ENCODE measurements at places on chromosomes 7 and 10.

- DNase-seq, result no peak
Measured at GRCh38 chr10:31768467-31768866, 160.2 kb downstream of the ARHGAP12 start.

DNA sequence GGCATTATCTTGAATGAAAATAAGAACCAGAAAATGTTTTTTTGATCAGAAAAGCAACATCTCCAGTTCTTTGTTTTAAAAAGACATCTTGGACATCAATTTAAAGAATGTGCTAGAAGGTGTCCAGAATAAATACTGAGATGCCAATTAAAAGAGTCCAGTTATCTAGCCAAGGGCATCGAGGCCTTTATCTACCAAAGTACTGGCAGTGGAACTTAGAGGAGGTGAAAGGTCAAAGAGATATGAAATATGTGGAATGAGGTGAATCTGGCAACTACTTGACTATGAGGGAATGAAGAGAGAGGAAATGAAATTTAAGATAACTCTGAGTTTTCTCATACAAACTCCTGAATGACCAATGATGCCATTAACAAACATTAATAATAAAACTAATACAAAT is 154.3 kb upstream of the GNAI1 start:
- no peak for DNase-seq

GRCh38 chr10:90817128-90817889 is 40.5 kb downstream of the HTR7 start:
- no peak for DNase-seq

- DNase-seq, result peak; percentile 19
Measured at GRCh38 chr7:70344726-70345125, 746.5 kb downstream of the AUTS2 start.

GRCh38 chr10:26446258-26446657 is 8.1 kb downstream of the APBB1IP start:
- no peak for DNase-seq

DNA sequence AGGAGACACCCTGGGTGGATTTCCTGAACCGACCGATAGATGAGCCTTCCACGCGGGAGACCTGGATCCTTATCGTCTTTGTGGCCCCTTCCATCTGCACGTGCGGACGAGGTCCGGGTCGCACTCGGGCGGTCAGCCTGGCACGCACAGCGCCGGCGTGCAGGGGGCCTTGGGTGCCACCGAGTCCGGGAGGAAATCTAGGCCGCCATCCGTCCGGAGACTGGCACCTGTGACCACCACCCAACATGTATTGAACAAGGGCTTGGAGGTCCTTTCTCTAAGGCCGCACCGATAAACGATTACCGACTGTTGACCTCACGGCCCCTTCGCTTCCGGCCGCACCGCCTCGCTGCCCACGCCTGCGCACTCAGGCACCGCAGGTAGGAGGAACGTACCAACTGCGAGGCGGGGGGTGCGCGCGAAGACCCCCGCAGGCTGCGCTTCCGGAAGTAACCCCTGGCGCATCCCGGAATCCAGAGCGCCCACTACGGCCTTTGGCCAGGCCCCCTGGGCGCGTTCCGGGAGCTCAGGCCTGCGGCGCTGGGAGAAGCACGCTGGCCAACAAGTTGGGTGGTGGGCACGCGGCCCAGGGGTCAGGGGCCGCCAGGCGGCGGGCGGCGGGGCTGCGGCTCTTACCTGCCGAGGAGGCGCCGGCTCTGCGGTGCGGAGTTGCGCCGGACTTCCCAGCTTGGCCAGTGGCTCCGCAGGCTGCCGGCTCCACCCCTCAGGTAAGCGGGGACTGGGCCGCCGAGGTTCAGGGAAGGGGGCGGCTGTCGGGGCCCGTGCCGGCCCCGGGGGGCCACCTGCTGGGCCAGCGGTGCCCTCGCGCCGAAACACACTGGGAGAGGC is at the start of the genes ACTR3C and LRRC61:
ACTR3C (minus strand) TSS at position 713 of the 849 bp plus-strand sequence. CDS start 28,249 bp downstream, outside the sequence.
LRRC61 (plus strand) TSS at position 523 of the 849 bp plus-strand sequence. CDS start 13,507 bp downstream, outside the sequence.
- peak; percentile 81 for DNase-seq

- no peak for DNase-seq
Measured at GRCh38 chr10:64037071-64037661, 516.0 kb downstream of the REEP3 start.

GRCh38 chr10:105973360-105973759 is 1191.1 kb downstream of the SORCS1 start:
- no peak for DNase-seq

DNA sequence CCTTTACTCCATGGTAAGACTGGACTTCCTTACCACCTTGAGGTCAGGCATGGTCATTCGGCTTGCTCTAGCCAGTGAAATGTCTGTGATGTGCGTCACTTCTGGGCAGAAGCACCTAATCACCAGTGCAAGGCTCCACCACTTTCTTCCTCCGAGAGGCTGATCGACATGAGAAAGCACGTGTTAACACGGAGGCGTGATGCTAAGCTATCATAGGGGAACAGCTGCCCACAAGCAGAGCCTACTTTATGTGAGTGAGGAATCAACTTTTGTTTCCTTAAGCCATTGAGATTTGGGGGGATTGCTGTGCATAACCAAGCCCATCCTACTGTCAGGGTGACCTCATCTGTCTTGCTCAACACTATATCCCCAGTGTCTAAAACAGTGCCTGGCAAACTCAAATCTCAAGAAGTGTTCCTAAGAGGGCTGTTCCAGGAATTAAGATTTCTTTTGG is 23.1 kb upstream of the SAR1A start:
- no peak for DNase-seq

DNA sequence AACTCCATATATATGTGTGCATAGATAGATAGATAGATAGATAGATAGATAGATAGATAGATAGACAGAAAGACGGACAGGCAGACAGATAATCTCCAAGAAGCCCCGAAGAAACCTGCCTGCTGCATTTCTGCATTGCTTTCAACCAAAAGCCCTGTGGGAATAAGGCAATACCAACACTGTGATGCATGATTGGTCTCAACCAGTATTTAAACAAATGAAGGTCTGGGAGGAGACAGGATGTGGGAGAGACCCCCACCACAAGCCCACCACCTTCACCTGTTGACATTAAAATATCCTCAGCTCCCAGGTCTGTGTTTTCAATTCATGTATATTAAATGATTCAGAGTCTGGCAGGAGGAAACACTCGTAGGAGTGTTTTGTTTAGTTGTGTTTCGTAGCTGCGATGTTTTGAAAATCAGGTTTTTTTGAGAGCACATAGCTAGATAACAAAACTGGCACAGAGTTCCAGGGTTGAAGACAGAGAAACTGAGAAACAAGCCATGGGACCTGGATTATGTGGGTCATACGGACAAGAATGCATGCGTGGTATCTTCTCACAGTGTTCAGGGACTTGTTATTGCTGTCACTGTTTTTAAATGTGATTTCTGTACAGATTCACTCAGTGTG is 200.7 kb upstream of the AHR start:
- DNase-seq, result no peak

DNA sequence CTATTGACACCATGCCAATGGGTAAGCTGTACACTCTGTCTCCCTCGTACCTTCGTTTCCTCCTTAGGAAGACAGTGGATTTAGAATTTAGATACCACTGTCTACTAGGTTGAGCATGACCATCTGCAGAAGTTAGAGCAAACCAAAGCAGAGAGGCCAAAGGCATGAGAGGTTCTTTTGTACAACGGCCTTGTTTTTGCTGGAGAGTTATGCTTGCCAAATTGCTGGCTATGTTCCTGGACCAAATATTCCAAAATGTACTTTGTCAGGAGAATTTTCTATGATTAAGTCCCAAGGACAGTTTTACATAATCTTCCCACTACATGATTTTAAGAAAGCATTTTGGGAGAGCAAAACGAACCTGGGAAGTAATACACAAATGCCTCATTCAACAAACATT is 47.9 kb upstream of the PLCE1 start:
- no peak for DNase-seq

GRCh38 chr10:24209432-24209771 is 464 bp downstream of the KIAA1217 start:
- DNase-seq, result no peak

- DNase-seq, result no peak
Measured at GRCh38 chr7:140745266-140746058, 49.0 kb downstream of the NDUFB2 start.

DNA sequence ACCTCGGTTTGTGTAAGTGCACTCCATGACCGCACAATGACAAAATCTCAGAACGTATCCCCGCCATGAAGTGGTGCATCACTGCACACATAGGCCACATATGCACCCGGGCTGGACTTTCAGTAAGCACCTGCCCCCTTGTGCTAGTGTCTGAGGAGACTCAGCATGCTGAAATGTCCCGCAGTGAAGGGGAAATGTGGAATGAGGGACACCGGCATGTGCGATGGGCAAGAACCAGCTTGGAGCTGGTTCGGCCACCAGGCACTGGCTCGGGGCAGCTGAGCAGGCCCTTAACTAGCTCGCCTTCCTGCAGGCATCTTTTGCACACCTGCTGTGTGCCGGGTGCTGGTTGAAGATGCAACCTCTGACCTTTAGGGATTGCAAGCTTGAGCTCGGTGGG is 49.8 kb upstream of the TNS3 start:
- no peak for DNase-seq

DNA sequence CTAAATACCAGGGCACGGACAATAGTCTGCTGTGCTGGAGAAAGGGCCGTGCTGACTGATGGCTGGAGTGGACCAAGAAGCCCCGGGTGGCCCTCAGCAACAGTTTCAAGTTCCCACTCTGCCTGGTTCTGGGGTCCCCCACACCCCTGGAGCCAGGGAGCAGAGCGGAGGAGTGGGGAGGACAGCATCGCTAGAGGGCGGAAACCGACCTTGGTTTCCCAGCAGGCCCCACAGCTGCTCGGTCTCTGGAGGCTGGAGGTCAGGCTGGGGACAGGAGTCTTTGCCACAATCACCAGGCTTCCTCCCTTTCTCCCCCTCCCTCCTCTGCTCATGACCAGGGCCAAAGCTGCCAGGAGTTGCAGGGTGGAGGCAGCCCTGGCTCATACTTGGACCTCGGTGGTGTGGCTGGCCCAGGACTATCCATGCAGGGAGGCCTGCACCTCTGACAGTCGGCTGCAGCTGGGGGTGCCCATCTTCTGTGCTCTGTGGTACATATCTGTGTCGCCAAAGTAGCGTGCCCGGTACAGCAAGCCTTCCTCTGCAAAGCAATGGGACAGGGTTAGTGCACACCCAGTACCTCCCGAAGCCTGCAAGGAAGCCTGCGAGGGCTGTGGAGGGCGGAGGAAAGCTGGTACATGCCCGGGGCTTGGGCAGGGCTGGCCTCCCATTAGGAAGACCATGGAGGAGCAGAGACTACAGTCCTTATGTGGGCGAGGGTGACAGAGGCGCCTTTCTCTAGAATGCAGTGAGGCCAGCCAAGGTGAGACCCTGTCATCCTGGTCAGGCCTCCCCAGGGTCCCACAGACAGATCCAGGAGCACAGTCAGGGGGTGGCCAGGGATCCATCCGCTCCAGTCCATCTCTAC is 19.1 kb downstream of the DNAJB12 start:
- no peak for DNase-seq

DNA sequence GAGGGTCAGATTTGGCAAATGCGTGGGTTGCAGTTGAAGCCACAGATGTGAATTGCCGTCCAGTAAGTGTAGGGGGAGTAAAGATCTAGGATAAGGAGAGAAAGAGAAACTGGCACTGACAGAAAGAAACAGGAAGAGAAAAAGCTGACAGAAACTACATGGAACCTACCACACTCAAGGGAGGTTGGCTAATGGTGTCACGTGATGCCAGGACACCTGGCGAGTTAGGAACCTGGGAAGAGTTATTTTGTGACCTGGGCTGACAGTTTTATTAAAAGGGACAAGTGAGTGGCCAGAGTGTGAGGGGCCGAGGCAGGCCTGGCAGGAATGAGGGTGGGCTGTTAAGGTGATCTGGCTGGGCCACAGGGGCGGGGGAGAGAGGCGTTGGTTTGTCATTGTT is 188.7 kb downstream of the ADARB2 start:
- DNase-seq, result no peak

DNA sequence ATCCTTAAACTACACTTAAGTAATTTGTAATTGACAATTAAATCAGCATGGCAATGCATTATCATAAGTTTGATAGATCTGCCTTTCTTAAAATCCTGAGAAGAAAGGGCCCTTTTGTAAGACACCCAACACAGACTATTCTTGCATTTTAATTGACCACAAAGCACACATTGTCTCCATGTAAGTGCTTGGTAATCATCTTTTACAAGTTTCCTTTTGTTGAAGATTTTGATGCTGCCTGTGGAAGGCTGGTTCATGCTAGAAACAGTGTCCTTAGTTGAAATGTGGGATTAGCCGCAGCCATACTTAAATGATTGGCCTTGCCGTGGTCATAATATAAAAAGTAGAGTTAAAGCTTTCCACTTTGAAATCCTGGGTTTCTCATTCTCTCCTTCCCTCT is 32.3 kb upstream of the CELF2 start:
- DNase-seq, result no peak

DNA sequence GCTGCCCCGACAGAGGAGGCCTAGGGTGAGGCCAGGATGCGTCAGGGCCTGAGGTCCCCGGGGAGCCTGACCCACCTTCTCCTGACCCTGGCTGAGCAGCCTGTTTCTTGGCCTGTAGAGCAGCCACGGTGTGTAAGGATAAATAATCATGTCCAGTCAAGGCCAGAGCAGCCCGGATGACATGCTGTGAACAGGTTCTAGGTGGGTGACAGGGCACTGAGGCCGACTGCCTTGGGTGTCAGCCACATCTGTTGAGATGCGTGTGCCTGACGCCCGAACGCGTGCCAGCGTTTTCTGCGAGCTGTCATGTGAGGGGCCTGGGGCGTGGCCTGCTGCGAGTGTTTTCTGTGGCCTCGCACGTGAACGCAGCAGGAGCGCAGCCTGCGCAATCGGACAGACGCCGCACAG is 118.3 kb downstream of the FAM53B start:
- no peak for DNase-seq

DNA sequence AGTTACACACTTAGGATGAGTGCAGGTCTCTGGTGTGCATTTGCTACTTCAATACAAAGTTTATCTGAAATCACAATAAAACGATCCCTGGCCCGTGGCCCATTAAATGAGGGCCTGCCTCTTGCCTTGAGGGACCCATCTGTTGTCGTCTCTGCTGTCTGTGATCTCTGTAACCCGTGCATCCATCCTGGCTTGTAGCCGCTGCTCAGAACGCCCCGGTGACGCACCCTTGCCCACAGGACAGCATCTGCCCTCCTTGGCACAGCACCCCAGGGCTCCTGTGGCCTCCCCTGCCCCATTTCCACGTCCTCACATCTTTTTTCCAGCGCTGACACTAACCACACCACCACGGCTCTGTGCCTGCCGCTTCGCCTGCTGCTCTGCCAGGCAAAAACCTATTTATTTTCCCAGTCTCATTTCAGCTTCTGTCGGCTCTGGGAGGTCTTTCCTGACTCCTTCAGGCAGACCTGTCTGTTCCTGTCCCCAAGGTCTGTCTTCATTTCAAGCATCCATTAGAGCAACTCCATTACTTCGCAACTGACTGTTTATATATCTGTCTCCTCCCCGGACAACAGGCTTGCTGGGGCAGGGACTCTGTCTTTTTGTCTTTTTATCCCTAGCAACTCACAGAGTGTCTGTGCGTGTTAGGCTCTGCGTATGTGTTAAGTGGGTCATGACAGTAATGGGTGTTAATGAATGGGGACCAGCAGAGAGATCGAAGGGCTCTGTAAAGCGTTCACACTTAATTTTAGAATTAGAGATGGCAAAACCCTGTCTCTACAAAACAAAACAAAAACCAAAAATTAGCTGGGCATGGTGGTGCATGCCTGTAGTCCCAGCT is 16.4 kb downstream of the CARD11 start:
- peak; percentile 95 for DNase-seq
